CD4-positive, CD25-positive, alpha-beta regulatory T cell (primary cell): ENCODE measurements at places on chromosomes 7 and 10.

DNA sequence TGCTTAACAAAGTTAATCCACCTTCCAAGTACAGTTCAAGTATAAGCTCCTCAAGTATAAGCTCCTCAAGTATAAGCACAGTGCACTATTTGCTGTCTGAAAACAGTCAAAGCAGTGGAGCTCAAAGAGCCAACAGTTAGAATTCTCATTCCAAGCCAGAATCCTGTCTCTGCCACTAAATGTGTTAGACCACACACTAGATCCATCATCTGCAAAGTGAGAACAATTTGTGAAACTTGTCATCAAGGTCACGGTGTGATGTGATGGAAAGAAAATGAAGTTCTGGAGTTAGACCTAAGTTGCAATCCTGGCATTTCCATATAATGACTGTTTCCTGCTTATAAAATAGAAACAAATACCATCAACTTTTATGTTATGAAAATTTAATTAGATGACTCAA lies 602.5 kb downstream of the TNS3 start:
- DNase-seq = no peak

GRCh38 chr7:121017586-121017985 lies 29.1 kb downstream of the CPED1 start:
- no peak for DNase-seq

GRCh38 chr10:36421992-36422391 lies 703.4 kb upstream of the ANKRD30A start:
- DNase-seq = no peak

- no peak for DNase-seq
Observed at GRCh38 chr10:101006593-101007098, 7.0 kb downstream of the LZTS2 start.

- DNase-seq = no peak
Observed at GRCh38 chr10:36157486-36157885, 515.4 kb upstream of the FZD8 start.

DNA sequence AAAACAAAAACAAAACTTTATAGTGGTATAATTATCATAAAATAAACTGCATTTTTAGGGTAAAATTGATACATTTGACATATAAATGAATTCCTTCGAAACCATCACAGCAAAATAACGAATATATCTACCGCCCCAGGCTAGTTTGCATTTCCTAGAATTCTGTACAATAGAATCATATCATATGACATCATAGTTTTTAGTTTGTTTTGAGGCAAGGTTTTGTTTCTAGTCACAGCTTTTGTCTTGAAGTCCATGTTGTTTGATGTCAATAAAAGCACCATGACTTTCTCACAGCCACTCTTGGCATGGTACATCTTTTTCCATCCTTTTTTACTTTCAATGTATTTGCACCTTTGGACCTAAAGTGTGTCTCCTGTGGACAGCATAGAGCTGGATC lies 102.9 kb downstream of the FOXL3 start:
- no peak for DNase-seq

DNA sequence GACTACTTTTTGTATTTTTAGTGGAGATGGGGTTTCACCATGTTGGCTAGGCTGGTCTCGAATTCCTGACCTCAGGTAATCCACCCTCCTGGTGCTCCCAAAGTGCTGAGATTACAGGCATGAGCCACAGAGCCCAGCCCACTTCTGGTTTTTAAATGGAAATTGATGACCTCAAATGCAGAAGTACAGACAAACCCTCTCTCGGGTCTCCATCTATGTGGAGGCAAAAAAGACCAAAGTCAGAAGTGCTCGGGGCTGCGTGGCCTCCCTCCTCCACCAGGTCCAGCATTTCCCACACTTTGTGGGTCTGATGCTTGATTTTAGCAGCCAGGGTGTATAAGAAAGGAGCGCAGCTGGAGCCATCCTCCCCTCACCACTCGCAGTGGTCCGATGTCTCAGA lies 187.3 kb upstream of the AUTS2 start:
- no peak for DNase-seq

DNA sequence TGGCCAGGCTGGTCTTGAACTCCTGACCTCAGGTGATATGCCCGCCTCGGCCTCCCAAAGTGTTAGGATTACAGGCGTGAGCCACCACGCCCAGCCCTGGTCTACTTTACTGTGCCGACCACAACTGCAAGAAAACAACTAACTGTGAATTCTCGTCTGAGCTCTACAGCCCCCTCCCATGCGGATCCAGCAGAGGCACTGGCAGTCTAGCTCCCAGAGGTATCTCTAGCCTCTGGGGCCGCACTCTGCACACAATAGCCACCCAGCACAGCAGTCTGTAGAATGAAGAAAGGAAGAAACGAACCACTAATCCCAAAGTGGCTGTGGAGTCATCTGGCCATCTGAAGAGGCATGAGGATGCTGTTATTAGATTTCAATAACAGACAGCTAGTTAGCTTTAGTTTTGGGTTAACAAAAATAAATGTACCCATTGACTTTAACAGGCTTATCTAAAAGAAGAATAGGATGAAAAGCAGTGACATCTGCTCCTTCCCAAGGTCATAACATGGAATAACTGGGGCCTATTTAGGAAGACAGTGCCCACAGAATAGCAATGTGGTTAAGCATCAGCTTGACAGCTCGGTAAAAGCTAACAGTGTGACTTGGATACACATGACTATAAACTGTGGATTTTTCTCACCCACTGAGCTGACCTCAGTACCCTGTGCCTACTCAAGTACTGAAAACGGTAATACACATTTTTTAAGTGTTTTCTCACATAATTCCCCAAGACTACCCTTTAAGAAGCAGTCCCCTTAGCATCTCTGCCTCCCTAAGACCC lies 131.9 kb downstream of the TNS3 start:
- no peak for DNase-seq

DNA sequence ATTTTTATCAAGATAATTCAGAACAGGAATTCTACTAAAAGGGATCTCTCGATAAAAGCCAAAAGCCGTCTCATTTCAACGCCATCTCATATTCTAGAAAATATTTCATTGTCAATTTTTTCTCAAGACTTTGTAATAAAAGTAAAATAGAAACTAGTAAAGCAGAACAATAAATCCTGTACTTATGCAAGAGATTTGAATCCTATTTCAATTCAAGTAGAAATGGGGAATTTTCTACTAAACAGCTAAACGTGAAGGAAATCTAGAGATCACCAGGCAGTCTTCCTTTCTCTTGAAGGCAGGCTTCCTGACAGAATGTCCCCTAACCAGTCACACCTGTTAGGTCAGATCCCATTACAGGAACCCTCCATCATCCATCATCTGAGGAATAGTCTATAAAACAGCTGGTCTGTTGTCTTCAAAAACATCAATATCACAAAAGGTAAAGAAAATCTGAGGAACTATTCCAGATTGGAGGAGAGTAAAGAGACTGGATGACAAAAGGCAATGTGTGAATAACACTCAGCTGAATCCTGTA lies 23.7 kb downstream of the USP6NL start:
- no peak for DNase-seq

DNA sequence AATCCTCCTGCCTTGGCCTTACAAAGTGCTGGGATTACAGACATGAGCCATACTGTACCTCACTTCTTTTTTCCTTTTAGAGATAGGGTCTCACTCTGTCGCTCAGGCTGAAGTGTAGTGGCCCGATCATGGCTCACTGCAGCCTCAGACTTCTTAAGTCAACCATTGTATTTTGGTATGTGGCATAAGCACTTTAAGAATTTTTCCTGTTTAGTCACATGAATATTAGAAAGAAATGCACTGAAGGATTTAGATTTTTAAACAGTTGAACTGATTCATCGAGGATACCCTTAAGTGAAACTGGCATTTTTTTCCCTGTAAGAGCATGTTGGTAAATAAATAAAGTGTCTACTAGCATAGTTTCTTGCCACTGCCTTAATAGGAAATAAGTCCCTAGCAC lies 319.3 kb upstream of the CACNA2D1 start:
- no peak for DNase-seq

GRCh38 chr10:117367718-117368117 lies 7.5 kb downstream of the PDZD8 start:
- no peak for DNase-seq

DNA sequence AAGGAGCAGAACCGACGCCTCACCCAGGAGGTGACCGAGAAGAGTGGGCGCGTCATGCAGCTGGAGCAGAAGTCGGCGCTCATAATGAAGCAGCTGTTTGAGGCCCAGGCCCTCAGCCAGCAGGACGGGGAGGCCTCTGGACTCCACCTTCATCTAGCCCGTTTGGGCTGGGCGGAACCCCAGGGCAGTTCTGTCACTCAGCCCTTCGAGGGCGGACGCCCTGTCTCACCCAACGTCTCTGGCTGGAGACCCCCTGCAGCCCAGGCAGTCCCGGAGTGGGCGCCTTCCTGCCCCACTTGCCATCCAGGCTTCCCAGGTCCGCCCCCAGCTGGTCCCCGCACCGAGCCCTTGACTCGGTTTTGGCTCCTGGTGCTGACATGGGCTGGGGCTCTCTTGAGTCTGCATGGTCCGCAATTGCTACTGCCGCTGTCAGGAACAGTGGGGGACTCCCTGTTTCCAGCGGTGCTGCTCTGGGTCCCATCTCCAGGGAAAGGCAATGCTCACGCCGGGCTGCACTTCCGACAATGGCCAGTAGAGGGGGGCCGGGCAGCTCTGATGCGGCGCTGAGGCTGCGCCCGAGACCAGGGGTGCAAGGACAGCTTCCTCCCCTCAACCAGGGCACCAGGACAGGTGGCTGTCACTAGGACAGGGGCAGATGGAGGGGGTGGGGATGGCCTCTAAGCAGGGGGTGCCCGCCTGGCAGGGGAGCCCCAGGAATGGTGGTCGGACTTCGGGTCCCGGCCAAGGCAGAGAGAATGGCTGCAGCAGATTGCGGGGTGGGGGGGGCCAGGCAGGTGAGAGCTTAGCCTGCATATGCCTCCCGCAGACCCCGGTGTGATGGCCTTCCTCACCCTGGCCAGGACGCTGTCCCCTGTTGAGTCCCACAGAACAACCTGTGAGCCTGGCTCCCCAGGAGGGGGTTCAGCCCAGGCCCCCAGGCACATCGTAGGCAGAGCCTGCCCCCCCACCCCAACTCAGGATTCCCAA lies 71.2 kb upstream of the KCTD7 start:
- peak; percentile 69 for DNase-seq

DNA sequence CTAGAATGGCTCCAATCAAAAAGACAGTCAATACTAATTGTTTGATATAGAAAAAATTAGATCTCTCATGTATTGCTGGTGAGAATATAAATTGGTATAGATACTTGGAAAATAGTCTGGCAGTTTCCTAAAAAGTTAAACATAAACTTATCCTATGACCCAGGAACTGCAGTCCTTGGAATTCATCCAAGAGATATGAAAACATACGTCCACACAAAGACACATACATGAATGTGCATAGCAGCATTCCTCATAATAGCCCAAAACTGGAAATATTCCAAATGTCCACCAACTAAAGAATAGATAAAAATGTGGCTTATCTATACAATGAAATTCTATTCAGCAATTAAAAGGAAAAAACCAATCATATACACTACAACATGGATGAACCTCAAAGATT lies 128.4 kb downstream of the ZFAND4 start:
- DNase-seq = no peak

GRCh38 chr10:110818311-110819256 lies 53.1 kb upstream of the PDCD4 start:
- no peak for DNase-seq

DNA sequence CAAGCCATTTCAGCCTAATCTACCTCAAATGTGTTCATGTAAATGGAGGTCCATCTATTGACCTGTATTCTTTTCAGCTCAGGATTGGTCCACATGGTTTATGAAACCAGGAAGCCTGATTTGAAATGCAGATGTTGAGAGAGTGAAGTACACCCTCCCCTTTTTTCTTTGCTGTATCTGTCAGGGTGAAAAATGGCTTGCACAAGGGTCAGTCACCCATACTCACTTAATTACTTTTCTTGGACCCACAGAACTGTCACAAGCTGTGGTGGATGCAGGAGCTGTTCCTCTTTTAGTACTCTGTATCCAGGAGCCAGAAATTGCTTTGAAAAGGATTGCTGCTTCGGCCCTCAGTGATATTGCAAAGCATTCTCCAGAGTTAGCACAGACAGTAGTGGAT lies 41.2 kb downstream of the SPAG6 start:
- no peak for DNase-seq

DNA sequence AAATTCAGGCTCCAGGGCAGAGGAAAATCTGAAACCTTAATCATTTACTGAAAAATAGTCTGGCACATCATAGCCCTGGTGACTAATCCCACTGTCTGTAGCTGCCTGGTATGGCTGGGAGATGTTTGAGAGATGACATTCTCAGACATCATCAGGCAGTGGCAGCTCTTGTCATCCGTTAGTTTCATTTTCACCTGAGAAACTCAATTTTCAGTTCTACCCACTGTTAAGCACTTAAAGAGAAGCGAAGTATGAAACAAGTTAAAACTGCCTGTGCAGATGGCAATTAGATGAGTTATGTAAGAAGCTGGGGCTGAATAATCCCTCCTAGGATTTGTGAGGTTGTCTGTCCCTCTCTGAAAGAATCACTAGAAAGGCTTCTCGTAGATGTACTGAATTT lies 150.2 kb downstream of the NSUN6 start:
- DNase-seq = no peak

GRCh38 chr10:34732926-34733325 lies 82.2 kb downstream of the PARD3 start:
- no peak for DNase-seq

DNA sequence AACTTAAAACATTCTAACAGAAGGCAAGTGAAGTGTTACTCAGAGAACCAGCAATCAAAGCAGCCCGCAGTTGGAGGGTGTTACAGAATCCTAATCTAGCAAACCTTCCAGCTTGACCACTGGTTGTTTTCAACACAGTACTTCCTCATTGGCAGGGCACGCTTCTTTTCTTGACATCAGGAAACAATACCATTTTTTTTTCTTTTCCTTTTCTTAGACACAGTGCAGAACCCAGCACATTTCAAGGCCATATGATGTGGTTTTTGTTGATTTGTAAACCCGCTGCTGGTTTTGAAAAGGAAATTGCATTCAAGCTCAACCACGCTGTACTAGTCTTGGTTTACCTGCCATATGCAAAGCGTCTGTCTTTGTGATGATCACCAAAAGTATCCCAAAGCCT lies 33.4 kb downstream of the RHOBTB1 start:
- no peak for DNase-seq

GRCh38 chr10:79149662-79150443 lies 81.1 kb downstream of the ZMIZ1 start:
- DNase-seq = peak; percentile 35

GRCh38 chr10:102661658-102662028 lies 17.4 kb downstream of the TRIM8 start:
- peak; percentile 26 for DNase-seq

- no peak for DNase-seq
Observed at GRCh38 chr10:78533098-78533497, 499.4 kb downstream of the RPS24 start.

GRCh38 chr7:22394739-22395138 lies 37.8 kb upstream of the RAPGEF5 start:
- no peak for DNase-seq

DNA sequence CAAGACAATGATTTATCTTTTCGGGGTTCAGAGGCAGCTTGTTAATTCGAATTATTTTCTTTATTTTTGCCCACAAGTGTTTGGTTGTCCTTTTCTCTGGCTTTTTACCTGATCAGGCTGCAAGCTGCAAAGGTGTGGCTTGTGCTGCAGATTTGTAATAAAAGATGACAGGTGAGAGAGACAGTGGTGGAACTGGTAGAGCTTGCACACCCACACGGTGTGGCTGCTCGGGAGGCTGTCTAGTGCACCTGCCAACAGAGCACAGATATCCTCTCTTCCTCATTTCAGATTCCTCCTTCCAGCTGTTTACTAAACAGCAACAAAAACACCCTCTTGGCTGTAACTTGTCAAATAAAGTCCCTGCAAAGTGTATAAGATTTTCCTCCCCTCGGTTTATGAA lies 9.2 kb downstream of the GJD4 start:
- DNase-seq = no peak
